ENCODE measurements at places on chromosomes 4 and X.

DNA sequence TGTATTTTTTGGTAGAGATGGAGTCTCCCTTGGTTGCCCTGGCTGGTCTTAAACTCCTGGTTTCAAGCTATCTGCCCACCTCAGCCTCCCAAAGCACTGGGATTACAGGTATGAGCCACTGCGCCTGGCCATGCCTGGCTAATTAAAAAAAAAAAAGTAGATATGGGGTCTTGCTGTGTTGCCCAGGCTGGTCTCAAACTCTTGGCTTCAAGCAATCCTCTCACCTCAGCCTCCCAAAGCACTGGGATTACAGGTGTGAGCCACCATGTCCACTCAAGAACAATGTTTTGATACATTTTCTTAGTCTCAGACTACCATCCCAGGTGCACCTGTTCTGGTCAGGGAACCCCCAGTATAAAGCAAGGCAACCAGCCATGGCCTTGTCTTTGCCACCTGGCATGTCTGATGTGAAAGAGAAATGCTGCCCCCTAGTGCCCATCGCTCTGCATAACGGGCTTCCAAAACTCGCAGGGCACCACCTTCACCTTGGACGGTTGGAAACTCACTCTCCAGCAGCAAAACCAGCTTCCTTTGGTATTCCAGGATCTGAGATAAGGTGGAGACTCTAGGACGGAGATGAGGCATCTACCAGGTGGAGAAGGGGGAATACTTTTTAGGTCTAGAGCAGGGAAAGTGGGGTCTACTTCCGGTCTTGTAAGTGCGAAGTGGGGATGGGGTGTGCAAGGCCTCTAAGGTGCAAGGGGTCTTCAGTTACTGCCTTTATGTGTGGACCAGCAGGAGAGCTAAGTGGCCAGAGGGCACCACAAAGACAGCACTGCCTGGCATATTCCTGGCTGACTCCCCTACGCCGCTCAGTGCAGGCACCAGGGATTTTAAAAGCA is 47.7 kb upstream of the AFAP1 start:
- DNase-seq = peak; percentile 80

GRCh38 chr4:26530099-26530498 is 39.8 kb upstream of the CCKAR start:
- no peak for DNase-seq

GRCh38 chr4:130576218-130576617 is 1480.3 kb downstream of the C4orf33 start:
- no peak for DNase-seq

DNA sequence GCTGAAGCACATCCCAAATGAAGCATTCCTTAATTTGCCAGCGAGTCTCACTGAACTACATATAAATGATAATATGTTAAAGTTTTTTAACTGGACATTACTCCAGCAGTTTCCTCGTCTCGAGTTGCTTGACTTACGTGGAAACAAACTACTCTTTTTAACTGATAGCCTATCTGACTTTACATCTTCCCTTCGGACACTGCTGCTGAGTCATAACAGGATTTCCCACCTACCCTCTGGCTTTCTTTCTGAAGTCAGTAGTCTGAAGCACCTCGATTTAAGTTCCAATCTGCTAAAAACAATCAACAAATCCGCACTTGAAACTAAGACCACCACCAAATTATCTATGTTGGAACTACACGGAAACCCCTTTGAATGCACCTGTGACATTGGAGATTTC is 14.6 kb downstream of the TLR8 start:
- no peak for DNase-seq

DNA sequence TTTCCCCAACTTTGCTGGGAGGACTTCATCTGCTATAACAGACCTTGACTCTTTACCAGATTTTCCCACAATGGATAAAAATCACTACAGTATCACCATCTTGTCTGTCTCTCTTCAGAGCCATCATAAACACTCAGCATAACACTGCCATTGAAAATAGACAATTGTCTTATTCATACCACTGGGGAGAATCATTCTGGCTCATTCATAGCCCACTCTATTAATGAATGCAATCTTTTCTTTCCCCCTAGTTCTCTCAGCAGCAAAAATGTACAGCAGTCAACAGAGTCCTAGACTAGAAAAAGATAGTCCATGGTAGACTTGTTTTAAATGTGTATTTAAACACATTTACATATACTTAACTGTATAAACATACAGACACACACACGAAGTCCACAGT is 19.2 kb downstream of the SLC9A7 start:
- DNase-seq = no peak

- no peak for DNase-seq
Measured at GRCh38 chr4:157804986-157805385, 367.8 kb downstream of the GASK1B start.

GRCh38 chrX:135890087-135890585 is 3.1 kb downstream of the CT45A10 start:
- no peak for DNase-seq

GRCh38 chr4:76147454-76148141 is 599 bp downstream of the NUP54 start:
- peak; percentile 42 for DNase-seq

GRCh38 chr4:22091906-22092305 is 143.3 kb upstream of the KCNIP4 start:
- DNase-seq = no peak

DNA sequence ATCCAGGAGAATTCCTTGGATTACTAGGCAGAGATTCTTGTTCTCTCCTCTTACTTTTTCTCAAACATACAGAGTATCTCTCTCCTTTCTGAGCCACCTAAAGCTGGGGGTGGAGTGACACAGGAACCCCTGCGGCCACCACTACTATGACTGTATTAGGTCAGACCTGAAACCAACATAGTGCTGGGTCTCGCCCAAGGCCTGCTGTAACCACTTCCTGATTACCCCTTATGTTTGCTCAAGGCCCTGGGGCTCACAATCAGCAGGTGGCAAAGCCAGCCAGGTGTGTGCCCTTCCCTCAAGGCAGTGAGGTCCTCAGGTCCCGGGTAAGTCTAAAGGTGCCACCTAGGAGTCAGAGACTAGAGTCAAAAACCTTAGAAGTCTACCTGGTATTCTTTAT is 166.4 kb downstream of the PARM1 start:
- DNase-seq = no peak

GRCh38 chrX:22366906-22367305 is 94.2 kb downstream of the CBLL2 start:
- DNase-seq = no peak

GRCh38 chrX:102846544-102847236 is 90.4 kb upstream of the RAB40AL start:
- DNase-seq = no peak

GRCh38 chr4:143306788-143307187 is 29.9 kb upstream of the GAB1 start:
- no peak for DNase-seq

GRCh38 chr4:37678624-37679023 is 7.6 kb downstream of the RELL1 start:
- DNase-seq = no peak

Data from dorsolateral prefrontal cortex (tissue), 122 donors.